ENCODE measurements at places on chromosomes 11 and 22. TPM values are rescaled to one million over a fixed set of nuclear protein-coding genes. Genes with fewer than 3 reads are reported as not detected.

LINC01488 gene
- not detected for total RNA-seq

POU2AF2 gene
- 1.2 TPM for total RNA-seq

NAALAD2 gene
- 4.8 TPM for total RNA-seq

FDX1 gene
- total RNA-seq, result 11.9 TPM

LMNTD2 gene
- 8.8 TPM for total RNA-seq

CD151 gene
- total RNA-seq, result 241 TPM

DKK3 gene
- 74.6 TPM for total RNA-seq

UQCC3 gene
- 6.6 TPM for total RNA-seq

SELENOM gene
- 259 TPM for total RNA-seq

CEP164 gene
- 49.3 TPM for total RNA-seq

DGCR6 gene
- 1.7 TPM for total RNA-seq

ANO5 gene
- total RNA-seq, result 5.2 TPM

LRRC74B gene
- total RNA-seq, result not detected

BIK gene
- total RNA-seq, result 2.5 TPM

DNA sequence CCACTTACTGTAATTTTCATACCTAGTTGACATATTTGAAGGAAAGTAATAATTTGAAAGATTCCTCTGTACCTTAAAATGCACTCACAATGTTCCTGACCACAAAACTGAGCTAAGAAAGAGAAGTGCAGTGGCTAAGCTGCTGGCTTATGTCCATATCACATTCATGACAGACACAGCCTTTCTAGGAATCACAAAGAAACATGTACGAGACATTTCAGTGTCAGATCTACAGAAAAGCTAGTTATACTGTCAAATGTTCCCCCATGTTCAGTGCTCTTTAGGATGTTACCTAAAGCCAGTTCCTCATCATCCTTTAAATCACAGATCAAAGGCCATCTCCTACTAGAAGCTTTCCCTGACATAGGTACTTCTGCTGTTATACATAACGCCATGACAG is 142.2 kb upstream of the C11orf58 start:
- DNase-seq, result no peak

DNA sequence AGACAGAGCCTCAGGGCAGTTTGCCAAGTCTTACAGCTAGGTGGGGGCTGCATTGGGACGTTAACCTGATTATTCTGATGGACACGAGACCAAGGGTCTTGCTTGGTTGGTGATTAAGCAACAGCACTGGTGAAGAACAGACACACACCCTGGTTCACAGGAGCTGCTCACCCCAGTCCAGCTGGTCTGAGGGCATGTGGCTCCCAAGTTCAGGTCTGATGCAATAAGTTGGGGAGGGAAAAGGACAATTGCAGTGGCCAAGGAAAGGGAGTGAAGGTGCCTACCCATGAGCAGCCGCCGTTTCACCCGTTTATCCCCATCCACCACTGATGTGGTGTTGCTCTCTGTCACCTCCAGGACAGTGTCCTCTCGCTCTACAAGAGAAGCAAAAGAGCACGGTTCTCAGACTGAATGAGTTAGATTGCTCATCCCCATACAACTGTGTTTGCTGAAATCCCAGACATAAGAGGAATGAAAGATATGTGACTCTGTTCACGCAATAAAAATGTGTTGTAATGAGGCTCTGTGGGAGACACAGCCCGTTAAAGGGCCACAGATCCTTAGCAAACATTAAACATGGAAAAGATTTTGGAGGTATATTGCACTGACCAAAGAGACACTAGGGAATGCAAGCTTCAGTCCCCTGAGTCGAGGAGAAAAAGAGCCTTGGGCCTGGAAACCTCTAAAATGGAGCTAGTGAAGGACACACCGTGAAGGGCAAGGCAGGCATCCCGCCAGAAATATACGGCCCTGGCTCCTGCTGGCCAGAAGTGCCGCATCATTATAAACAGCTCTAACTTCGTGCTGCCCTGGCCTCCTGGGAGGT is 25.6 kb downstream of the SCUBE2 start:
- no peak for DNase-seq

DNA sequence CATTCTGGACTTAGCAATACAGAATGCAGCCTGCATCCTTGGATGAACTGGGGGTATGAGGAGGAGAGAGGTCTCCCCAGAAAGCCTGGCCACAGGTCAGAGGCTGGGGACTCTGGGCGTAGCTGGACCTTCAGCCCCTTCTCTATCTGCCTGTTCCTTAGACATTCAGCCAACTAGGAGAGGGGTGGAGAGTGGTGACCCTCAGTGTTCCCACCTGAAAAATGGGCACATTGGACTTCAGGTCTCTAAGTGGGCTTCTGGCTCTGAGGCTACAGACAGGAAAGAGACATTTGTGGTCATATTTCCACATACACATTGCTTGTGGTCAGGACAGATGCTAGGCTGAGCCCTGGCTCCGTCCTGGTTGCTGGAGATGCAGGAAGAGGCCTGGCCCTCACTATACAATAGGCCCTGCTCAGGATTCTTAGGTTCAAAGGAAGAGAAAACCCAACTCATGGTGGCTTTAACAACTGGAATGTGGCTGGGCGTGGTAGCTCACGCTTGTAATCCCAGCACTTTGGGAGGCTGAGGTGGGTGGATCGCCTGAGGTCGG is 30.1 kb upstream of the CBX7 start:
- no peak for DNase-seq

DNA sequence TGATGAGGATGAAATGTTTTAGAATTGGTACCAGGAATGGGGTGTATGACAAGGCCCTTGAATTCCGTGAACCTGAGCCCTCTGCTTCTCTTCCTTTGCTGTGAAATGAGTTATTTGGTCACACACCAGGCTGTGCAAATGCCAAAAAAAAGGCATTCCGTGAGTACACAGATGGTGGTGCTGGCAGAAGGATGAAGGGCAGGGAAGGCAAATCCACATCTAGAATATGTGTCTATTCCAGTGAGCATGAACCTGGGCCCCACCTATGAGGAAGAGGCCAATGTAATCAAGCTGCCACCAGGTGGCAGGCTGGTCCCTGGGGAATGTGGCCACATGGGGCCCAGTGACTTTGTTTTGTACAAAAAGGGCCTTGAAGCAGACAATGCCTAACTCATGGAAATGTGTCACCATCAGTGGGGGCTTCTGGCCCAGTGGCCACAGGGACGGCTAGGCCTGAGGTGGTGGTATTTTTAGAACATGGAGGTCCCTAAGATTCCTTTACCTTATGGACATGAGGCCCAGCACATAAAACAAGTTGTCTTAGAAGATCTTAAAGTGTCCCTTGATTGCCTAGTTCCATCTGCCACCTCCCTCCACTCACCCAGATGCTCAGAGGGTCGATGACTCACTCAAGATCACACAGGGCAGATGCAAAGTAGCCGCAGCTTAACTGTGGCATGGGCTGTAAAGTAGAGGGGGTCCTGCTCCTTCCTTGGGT is 3.9 kb upstream of the RNF215 start:
- peak; percentile 66 for DNase-seq

DNA sequence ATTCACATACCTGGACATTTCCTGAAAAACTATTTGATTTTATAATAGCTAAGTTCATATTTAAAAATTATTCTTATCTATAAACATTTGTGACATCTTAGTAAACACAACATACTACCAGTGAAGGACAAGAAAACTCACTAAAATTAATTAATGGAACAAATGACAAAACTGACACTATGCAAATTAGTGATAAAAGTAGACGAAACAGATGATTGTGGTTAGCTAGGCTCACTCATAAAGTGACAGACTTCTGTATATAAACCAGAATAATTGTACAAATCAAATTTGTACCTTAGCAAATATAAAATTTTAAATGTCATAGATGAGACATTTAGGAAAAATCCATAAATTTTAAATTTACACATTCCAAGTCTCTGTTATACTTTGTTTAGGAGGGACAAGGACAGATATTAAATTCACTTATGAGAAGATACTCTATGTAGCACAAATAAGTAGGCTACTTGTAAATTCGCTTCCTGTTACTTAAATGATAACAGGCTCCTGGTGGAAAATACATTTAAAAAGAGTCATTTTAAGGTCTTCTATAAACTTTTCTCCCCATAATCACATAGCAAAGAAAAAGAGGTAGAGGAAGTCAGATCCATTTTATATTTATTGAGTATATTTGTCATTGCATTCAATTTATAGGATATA is 81.2 kb downstream of the KIF18A start:
- no peak for DNase-seq

GRCh38 chr11:130848361-130849214 is 67.7 kb downstream of the SNX19 start:
- DNase-seq, result no peak

DNA sequence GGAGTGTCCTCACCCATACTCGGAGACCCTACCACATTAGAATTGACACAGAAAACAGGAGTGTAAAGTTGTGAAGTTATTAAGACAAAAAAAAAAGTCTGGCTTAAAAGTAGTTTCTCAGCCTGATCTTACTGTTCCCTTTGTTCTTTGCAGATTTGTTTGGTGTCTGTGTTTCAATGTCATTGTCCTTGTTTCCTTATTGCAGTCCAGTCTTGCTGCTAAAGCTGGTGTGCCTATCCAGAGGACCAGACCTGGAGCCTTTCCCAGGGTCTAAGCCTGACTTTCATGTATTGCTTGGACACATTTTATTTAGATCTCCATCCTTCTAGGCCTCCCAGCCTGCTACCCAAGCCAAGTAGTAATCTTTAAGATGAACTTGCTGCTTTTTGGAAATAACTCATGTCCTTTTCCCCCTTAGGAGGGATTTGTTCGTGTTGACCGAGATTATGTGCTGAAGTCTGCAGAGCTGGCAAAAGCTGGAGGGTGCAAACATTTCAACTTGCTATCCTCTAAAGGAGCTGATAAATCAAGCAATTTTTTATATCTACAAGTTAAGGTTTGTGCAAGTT is 11.3 kb upstream of the PRMT3 start:
- DNase-seq, result no peak

DNA sequence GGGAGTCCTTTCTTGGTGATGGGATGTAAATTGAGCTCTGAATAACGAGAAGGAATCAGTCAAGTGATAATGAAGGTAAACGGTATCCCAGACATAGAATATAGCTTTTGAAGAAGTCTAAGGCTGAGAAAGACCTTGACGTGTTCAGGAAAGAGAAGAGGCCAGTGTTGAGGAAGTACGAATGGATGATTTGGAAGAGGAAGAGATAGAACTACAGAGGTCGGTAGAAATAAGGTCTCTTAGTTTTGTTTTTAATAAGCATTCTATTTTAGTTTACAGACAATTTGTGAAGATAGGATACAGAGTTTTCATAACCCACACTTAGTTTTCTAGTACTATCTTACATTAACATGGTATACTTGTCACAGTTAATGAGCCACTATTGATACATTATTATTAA is 1598.1 kb downstream of the FAM181B start:
- DNase-seq, result no peak

DNA sequence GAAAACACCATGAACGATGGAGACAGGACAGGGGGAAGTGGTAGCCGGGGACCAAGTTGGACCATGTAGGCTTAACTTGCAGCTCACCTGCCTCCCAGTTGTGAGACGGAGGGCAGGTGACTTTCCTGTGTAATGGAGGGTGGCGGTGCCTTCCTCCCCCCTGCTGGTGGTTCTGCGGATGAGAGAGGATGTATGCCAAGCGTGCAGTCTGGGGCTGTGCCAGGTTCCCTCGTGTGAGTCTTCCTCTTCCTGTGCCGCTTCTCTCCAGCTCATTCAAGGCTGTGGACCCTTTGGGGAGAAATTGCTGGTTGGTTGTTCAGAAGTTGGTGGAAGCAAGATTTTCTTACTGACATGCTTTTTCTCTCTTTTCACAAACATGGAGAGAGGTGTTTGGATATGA is 35.1 kb downstream of the MPPED1 start:
- no peak for DNase-seq

- DNase-seq, result no peak
Measured at GRCh38 chr11:47489395-47489755, 40.4 kb upstream of the RAPSN start.

DNA sequence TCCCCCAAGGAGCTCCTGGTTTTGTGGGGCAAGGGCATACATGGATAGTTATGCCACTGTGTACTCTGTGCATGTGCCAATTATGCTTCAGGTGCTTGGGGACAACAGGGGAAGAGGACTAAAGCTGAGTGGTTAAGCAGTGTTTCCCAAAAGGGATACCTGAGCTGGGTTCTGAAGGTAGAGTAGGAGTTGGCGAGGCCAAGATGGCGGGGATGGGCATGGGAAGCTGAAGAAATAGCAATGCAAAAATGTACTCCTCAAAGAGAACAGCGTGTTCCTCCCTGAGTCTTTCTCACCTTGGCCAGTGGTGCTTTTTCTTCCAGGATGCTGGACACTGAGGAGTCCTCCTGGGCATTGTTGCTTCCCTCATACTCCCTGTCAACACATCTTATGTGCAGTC is 90.0 kb upstream of the LARGE1 start:
- DNase-seq, result no peak

DNA sequence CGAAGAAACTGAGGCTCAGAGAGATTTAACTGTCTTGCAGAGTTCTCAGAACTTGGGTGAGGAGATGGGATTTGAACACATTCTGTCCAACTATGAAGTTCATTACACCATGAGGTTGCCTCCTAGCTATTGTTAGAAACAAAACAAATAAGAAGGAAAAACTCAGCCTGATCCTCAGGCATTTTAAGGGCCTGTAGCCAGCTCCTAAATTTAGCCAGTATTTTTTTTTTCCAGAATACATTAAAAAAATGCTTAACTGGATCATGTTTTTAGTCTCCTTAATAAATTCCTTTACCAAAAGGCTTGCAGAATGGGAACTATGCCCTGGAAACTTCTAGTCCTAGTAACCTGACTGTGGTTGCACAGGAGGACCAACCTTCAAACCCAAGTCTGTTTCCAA is 212.0 kb downstream of the CSNK2A3 start:
- no peak for DNase-seq

DNA sequence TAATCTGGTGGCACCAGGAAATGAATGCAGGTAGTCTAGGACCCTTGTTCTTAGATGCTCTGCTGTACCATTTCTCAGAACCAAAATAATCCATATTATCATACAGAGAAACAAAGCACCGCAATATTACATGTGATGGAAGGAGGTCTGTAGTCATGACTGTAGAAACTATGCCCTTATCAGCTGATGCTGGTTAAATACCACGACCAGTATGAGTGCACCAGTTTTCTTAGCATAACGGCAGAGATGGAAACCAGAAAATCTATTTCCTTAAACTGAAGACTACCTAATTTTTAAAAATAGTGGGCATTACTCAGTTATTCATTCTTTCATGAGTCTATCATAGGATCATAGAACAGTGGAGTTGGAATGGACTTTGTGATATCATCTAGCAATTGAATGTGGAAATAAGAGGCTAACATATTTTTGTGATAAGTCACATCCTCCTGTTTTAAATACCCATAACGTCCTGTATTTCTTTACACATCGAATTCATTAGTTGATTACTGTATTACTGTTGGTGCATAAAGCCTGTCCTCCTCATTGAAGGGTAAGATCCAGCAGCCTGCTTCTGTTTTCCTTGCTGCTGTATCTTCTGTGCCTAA is 15.1 kb downstream of the JHY start:
- DNase-seq, result no peak

GRCh38 chr11:5257296-5257695 is 2.7 kb upstream of the HBG2 start:
- DNase-seq, result no peak

- no peak for DNase-seq
Measured at GRCh38 chr11:46431211-46431610, 39.6 kb upstream of the CHRM4 start.

All from ureter (tissue), 1 donor.